ENCODE measurements at places on chromosomes 3 and 15. TPM values are rescaled to one million over a fixed set of nuclear protein-coding genes. Genes with fewer than 3 reads are reported as not detected.

Gene C3orf22
- not detected for total RNA-seq

Gene AHSG
- total RNA-seq = 1.2 TPM

Gene CP
- 1.2 TPM for total RNA-seq

Gene SERPINI2
- 0.33 TPM for total RNA-seq

- no peak overlapping the region for H3K4me3 ChIP-seq
- H3K36me3 ChIP-seq = no peaks in the 10 kb centered on the region
- DNase-seq = no peak
Observed at GRCh38 chr3:8621141-8621540, 23.5 kb downstream of the SSUH2 start.

DNA sequence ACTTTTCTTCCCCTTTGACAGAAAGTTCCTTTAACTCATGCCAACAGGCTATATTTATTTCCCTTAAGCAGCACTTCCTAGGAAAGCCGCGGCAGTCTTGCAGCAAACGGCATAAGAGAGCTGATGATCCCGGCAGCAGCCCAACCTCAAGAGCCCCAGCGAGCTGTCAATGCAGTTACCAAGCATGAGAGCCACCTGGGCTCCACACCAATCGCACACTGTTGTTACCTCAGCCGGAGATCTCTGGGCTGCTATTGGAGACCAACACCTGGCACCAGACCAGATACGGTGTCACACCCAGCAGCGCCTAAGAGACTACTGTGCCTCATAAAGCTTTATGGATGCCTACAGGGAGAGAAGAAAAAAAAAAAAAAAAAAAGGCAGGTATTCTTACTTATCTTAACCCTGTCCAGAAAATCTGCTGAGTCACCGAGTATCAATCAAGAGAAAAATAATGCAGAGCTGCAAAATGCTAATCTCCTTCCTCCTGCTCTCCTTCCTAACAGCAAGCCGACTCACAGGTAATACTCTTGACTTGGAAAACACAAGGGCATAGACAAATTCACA lies 11.7 kb downstream of the ABCC5 start:
- peak overlapping the region; percentile 73 for H3K27ac ChIP-seq
- H3K36me3 ChIP-seq = no peaks in the 10 kb centered on the region
- peak overlapping the region; percentile 33 for H3K4me3 ChIP-seq
- peaks cover 12% of the 10 kb centered on the region for H3K4me1 ChIP-seq
- no peaks in the 10 kb centered on the region for H3K27me3 ChIP-seq

Gene CNTN6
- not detected for total RNA-seq

Gene MESP2
- not detected for total RNA-seq

Gene GP9
- total RNA-seq = not detected

GRCh38 chr15:98213346-98213979 lies 253.0 kb downstream of the ARRDC4 start:
- no peak overlapping the region for H3K27ac ChIP-seq
- H3K4me1 ChIP-seq = no peaks in the 10 kb centered on the region
- DNase-seq = no peak
- H3K4me3 ChIP-seq = no peak overlapping the region

DNA sequence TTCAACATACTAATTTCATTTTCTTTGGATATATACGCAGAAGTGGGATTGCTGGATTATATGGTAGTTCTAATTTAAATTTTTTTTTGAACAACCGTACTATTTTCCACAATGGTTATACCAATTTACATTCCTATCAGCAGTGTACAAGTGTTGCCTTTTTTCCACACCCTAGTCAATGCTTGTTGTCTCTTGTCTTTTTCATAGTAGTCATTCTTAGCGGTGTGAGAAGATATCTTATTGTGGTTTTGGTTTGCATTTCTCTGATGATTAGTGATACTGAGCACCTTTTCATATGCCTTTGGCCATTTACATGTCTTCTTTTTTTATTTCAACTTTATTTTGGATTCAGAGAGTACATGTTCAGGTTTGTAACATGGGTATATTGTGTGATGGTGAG lies 153.1 kb downstream of the IL5RA start:
- no peak overlapping the region for H3K27ac ChIP-seq
- H3K4me1 ChIP-seq = no peaks in the 10 kb centered on the region
- H3K4me3 ChIP-seq = no peak overlapping the region
- DNase-seq = no peak

DNA sequence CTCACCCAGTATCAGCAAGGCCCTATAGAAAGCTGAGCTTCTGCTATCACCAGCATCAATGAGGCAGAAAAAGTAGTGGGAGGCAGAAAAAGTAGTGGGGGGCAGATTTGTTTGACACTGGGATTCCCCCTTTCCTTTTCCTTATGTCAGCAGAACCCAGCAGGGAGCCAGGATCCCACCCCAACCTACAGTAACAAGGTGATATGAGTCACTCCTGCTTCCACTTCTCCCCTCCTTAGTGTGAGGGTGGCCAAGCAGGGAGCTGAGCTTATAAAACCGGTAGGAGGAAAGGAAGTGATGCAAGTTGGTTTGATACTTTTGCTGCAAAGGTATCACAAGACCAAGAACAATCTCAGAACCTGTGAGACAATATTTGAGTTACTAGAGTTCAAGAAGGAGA lies 128.7 kb downstream of the SCAPER start:
- no peaks in the 10 kb centered on the region for H3K36me3 ChIP-seq
- H3K27me3 ChIP-seq = no peaks in the 10 kb centered on the region
- H3K27ac ChIP-seq = no peak overlapping the region
